Right cardiac atrium (tissue), 5 donors: ENCODE measurements at places on chromosomes 1 and 21. TPM values are rescaled to one million over a fixed set of nuclear protein-coding genes. Genes with fewer than 3 reads are reported as not detected.

DNA sequence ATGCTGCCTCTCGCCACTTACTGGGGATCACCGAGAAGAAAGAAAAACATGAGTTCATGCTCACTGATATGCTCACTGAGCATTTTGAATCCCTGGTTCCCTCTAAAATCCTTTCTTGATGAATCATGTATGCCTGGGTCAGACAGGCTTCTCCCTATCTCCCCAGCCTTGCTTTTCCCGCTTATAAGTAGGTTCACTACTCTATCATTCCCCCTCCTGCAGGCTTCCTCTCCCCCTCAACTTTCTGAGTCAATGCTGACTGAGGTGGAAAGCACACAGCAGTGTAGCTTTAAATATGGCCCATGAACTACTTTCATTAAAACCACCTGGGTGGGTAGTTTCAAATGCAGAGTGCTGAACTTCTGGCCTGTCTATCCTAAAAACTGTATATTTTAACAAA is 41.7 kb downstream of the FMO4 start:
- no peak for DNase-seq

GRCh38 chr21:37128076-37128475 is 55.0 kb downstream of the TTC3 start:
- no peak for DNase-seq

LRRC38 gene
- total RNA-seq = 0.23 TPM

- DNase-seq = no peak
These were observed 14.8 kb upstream of the ETS2 start for GRCh38 chr21:38790961-38791360.
